ENCODE measurements at places on chromosomes 6 and 20.

DNA sequence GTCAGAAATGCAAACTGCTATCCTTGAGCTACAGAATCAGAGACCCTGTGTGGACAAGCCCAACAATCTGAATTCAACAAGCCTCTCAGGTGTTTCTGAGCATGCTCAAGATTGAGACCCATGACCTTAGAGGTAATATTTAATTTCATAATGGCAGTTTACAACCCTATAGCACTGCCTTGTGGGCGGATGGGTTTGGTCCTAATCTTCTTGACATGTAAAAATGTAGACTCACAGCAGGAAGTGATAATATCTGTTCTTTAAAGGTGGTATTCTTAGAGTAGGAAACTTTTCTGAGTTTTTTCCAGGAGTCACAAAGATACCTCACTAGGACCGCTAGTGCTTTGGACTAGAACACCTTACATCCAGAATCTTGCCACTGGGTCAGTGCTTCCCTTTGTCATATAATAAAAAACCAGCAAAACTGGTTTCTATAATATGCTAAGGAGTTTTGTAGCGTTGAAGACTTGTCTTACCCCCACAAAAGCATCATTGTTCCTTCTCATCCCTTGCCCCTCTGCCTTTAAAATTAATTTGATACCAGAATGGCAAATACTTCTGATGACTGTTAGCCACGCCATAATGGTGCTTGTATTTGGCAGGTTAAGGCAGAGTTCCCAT, 52.6 kb downstream of the E2F3 start:
- no peak for DNase-seq

GRCh38 chr6:65098349-65098748, 608.7 kb downstream of the EYS start:
- no peak for DNase-seq

GRCh38 chr6:16690608-16691142, 70.6 kb downstream of the ATXN1 start:
- DNase-seq: no peak

GRCh38 chr6:152240436-152240835, 396.7 kb downstream of the SYNE1 start:
- DNase-seq: no peak

DNA sequence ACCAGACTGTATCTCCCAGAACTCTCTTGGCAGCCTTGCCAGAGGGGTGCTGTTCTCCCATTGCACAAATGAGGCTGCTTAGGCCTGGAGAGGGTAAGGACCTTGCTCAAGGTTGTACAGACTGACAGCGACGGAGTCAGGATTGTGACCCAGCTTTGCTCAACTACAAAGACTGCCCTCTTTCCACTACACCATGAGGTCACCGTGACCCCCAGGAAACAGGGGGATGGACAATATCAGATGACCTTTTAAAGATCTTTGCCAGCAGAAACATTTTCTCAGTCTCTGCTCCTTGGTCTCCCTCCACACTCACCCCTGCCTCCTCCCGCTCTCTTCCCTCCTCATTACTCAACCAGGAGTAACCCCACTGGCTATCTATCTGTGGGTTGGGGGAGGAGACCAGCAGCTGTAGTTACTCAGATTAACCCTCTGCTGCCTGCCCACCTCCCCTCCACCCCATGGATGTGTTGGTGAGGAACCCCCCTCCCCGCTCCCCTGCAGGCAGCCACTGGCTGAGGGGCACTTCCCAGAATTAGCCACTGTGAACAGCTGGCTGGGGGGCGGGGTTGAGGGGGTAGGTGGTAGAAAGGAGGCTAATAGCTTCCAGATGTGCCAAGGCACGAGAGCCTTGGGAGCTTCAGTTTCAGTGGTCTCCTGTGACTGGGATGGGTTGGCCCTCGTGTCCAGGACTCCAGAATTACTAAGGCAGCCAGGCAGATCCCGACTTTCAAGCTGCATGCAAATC, 26.9 kb upstream of the MRPS18A start:
- DNase-seq: no peak

DNA sequence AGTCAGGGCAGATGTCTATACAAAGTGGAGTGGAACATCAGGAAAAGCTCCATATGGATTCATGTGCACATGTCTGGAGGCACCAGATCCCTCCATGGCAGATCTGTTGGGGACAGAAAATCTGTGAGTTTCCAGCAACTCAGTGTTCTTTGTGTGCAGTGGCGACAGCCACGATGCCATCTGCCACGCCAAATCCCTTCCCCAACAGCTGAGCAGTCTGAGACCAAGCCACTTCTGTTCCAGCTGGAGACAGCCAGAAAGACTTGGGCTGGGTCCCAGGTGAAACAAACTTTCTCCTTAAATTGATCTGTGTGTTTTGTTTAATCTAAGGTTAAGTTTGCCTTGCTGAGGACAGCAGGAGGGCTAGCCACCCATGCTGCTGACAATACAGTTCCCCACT, 22.9 kb downstream of the FKBP1A start:
- DNase-seq: peak; percentile 52

- no peak for DNase-seq
Observed at GRCh38 chr20:47392721-47393073, 36.2 kb upstream of the ZMYND8 start.

DNA sequence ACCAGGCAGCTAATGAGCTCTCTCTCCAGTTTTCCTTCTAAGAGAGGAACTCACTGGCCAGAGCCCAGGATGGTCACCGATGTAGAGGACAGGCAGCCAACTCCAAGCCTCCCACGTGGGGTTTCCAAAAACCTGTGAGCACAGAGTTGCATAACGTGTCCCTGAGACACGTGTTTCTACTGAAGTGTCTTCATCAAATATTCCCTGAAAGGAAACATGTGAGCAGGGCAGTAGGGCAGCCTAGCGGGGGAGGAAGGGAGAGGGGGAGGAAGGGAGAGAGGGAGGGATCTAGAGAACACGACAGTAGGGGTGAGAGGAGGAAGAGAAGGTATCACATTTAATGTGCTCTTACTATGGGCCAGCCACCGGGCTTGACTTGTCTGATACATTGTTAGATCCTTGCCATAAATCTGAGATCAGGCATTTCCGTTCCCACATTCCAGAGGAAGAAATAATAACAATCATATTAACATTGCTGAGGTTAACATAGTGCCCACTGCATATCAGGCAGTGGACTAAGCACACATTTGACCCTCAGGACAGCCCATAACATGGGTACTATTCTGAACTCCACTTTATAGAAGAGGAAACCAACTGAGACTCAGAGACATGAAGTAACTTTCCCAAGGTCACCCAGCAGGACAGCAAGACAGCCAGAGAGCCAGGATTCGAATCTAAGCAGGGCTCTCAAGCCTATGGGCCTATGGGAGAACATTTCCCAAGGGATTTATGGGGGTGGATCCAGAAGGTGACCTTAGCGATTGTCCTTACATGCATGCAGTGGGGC, 4.5 kb upstream of the SYS1 start:
- DNase-seq: peak; percentile 72

DNA sequence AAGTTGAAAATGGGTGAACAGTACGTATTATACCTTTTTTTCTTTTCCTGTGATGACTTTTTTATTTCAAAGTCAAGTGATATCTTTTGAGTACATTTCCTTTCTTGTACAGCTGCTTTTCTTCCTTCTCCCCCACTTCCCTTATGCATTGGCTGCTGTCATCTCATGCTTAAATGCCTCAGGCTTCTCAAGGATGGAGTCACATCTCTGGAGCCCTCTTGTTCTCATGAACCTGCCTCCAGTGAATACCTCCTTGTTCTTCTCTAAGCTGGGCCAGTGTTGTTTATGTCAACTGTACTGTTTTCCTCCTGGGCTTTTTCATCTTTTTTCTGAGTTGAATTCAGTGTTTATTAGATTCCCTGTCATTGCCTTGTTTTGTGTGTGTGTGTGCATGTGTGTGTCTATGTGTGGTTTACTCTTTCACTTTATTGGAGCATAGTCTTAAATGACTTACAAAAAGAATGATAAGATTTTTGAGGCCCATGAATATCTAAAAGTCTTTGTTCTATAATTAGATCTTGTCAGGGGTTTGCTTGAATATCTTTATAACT, 23.6 kb downstream of the STXBP5 start:
- no peak for DNase-seq

GRCh38 chr6:47097092-47097945, 55.2 kb upstream of the ADGRF1 start:
- DNase-seq: peak; percentile 87

GRCh38 chr6:162211022-162211421, 516.5 kb downstream of the PRKN start:
- no peak for DNase-seq

GRCh38 chr6:55379895-55380294, 52.6 kb downstream of the GFRAL start:
- DNase-seq: no peak

- no peak for DNase-seq
Observed at GRCh38 chr20:51391926-51392325, 150.6 kb downstream of the NFATC2 start.

- no peak for DNase-seq
Observed at GRCh38 chr6:160042014-160042773, 73.3 kb downstream of the IGF2R start.

- DNase-seq: no peak
Observed at GRCh38 chr6:52908526-52908925, 972 bp downstream of the GSTA3 start.

GRCh38 chr6:129517288-129517687, 192.7 kb downstream of the ARHGAP18 start:
- no peak for DNase-seq

GRCh38 chr6:138555421-138555988, 56.2 kb upstream of the NHSL1 start:
- DNase-seq: no peak

GRCh38 chr20:20060234-20060998, 8.1 kb downstream of the CFAP61 start:
- DNase-seq: no peak

- DNase-seq: no peak
Observed at GRCh38 chr6:38064431-38064830, 244.9 kb downstream of the ZFAND3 start.

DNA sequence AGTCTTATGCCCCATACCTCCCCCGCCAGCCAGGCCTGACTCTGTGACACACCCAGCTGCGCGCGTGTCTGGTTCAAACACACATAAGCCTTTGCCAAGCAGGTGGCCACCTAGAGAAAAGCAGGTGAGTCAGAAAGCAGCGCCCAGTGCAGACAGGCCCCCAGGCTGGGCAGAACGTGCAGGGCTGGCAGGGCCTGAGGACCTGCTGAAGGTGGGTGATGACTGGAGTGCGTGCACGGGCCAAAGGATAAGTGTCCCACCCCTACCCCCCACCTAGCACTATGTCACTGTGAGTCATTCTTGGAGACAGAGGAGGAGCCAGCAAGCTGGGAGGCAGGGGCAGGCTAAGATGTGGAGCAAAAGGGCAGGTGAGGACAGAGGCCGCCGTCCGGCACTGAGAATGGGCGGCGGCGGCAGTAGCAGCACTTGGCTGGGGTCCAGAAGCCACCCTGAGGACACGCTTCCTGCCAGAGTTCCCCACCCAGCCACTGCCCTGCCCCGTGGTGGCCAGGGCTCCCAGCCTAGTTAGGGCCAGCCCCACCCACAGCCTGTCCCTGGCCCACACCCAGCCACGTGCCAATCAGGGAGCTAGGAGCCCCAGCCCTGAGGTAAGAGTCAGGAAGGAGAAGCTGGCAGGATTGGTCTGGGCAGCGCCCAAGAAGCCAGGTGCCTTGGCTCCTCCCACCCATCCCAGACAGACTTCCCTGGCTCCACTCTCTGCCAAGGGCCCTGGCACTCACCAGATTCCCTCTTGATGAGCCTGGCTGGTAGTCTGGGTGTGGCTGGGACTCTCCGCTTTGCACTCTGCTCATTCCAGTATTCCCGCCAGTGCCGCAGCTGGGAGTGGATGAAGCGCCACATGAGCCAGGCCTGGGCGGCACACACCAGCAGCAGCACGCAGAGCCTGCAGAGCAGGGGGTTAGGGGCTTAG, 72.7 kb downstream of the TRAM2 start:
- peak; percentile 15 for DNase-seq

DNA sequence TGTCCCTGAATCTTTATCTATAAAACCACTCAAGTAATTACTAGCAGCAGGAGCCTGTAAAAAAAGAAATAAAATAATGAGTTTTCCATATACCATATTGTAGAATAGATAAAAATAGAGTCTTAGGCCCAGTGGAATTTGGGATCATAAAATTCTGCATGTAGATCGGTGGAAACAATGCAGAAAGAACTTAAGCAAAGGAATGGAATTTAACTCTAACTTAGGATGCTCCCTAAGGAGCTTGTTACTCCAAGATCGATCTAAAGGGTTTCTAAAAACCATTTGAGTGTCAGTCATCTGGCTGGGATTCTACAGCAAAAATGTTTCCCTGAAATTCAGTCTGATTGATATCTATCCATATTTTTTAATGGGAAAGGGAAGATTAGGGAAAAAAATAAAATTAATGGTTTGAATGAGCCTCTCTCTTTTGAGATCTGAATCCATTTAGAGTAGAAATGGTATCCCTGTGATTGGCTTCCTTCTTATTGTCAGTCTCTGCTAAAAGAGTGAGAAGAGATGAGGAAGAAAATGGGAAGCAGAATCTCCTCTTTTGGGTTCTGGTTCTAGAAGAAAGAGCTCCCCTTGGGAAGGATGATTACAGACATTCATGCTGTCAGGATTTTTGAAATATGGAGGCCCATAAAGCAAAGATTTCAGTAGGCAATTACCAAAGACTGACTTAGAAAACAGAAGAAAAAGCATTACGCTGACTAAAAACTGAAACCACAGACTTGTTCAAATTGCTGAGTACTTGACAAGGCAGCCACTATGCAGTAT, 564.3 kb upstream of the MARCKS start:
- no peak for DNase-seq

GRCh38 chr6:157552081-157552747, 171.2 kb downstream of the ZDHHC14 start:
- DNase-seq: no peak

GRCh38 chr6:156957931-156958547, 180.9 kb downstream of the ARID1B start:
- DNase-seq: peak; percentile 41

DNA sequence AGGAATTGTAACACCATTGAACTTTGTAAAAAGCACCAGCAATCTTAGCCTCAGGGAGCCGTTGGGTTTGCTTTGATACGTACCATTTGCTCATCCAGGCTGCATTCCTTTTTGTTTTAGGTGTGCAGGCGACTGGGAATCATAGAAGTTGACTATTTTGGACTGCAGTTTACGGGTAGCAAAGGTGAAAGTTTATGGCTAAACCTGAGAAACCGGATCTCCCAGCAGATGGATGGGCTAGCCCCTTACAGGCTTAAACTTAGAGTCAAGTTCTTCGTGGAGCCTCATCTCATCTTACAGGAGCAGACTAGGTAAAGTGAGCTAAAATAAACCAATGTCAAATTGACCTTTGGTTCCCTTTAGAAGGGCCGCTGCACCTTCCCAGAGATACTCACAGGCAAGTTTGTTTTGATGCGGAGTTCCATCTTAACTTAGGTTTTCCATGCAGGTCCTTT, 1.6 kb downstream of the MYLIP start:
- DNase-seq: no peak

DNA sequence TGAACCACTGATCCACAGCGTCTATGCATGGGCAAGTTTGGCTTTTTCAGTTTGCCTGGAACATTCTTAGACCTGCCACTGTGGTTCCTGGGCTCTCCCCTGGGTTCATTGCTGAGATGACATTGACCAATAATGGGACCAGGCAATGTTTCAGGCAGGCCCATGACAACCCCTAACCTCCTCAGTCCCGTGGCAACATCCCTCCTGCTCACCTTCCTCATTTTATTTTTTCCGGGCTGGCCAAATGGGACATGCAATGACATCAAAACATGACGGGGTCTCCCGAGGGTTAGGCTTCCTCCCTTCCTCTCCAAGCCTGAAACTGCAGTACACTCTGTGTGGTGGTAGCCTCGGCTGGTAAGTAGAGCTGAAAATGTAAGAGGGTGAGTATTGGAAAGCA, 234.0 kb upstream of the RREB1 start:
- no peak for DNase-seq

Measured in Ammon's horn (tissue), 1 donor.